ENCODE measurements at places on chromosomes 5 and 9.

DNA sequence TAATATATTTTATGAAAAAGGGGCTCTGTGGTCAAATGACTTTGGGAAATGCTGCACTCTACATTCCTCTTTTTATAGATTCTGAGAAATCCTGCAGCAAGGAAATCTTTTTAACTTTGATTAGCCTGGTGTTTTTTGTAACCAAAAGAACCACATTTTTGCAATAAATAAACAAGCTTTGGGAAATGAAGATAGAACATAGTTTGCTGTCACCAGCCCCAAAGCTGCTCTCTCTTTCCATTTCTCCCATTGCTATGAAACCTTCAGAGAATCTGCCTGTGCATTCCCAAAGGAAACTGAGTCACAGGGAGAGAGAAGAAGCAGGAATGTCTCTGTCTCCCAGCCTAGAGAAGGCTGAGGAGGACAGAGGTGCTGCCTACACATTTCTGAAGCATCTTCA, 59.0 kb downstream of the COL15A1 start:
- DNase-seq, result no peak

DNA sequence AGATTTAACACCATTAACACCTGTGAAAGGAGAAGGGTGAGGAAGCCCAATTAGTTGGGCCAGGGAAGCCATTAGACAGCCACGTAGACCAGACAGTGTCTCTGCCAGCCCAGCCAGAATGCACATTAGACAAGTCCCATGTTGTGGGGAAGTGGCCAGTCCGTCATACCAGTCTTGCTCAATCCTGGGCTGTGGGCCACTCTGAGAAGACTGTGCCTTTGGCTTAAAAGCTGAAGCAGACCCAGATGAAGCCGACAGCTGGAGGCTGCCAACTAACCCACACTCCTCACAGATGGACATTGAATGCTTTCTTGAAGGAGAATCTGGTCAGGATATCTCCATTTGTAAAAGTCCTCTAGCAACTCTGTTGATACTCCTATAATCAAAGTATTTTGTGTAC, 128.5 kb downstream of the CHSY3 start:
- DNase-seq, result no peak

- DNase-seq, result no peak
Measured at GRCh38 chr5:39121315-39121714, 47.1 kb upstream of the RICTOR start.

DNA sequence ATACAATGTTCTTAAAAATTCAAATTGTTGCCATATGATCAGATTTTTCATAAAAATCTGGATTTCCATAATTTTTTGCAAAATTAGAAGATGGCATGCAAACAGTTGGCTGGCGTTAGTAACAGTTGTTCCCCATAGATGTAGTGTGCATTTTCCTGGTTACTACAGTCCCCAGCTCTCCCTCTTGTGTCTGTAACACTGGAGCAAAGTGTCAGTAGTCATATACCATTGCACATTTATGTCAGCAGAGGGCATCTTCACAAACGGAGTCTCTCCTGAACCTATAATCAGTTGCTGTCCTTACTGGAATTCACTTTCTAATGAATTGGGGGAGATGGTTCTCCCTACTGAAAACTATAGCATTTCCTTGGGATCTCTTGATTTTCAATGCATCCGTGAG, 44.7 kb upstream of the DMAC1 start:
- no peak for DNase-seq

- DNase-seq, result no peak
Measured at GRCh38 chr5:135501965-135502364, 33.8 kb downstream of the NEUROG1 start.

- no peak for DNase-seq
Measured at GRCh38 chr9:129583308-129584038, 37.4 kb downstream of the C9orf50 start.

DNA sequence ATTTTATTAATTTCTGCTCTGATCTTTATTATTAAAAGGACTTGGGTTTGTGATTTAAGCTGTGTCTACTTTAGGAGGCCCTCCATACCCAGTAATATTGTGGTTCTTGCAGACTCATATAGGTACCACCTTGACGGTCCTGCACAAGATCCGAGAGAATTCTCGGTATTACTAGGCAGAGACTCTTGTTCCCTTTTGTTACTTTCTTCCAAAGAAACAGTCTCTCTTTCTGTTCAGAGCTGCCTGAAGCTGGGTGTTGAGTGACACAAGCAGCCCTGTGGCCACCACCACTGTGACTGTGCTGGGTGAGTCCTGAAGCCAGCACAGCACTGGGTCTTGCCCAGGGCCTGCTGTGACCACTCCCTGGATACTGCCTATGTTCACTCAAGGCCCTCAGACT, 666.6 kb downstream of the SEMA5A start:
- no peak for DNase-seq

DNA sequence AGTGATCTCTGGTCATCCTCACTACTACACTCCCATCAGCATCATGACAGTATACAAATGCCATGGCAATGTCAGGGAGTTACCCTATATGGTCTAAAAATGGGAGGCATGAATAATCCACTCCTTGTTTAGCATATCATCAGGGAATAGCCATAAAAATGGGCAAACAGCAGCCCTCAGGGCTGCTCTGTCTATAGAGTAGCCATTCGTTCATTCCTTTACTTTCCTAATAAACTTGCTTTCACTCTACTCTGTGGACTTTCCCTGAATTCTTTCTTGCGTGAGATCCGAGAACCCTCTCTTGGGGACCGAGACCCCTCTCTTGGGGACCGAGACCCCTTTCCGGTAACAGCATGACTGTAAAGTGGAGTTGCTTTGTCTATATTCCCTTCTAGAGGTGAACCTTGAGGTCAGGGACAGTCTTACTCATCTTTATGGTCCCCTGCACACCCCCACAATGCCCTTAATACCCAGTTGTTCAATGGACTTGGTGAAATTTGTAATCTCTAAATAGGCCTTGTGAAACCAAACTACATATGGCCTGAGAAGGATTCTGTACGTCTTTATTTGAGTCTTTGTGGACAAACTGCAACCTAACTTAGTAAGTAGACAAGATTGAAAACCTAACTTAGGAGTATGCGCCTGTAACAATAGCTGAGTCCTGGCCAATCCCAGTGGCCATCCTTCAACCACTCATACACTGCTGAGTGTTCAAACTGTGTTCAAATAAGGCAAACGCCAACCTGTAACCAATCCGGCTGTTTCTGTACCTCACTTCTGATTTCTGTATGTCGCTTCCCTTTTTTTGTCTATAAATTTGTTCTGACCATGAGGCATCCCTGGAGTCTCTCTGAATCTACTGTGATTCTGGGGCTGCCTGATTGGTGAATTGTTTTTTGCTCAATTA, 32.3 kb upstream of the UBTD2 start:
- DNase-seq, result no peak

- no peak for DNase-seq
Measured at GRCh38 chr9:70805949-70806348, 315.5 kb downstream of the TRPM3 start.

GRCh38 chr9:70534471-70534870, 120.0 kb upstream of the KLF9 start:
- DNase-seq, result no peak

GRCh38 chr5:81081461-81081835, 121.3 kb downstream of the RASGRF2 start:
- no peak for DNase-seq
